Tongue (tissue), 3 donors: ENCODE measurements at places on chromosomes 3 and 15.

GRCh38 chr15:71357967-71358366, 242.7 kb downstream of the THSD4 start:
- DNase-seq, result no peak

GRCh38 chr15:89140595-89140994, 52.3 kb downstream of the ABHD2 start:
- no peak for DNase-seq

DNA sequence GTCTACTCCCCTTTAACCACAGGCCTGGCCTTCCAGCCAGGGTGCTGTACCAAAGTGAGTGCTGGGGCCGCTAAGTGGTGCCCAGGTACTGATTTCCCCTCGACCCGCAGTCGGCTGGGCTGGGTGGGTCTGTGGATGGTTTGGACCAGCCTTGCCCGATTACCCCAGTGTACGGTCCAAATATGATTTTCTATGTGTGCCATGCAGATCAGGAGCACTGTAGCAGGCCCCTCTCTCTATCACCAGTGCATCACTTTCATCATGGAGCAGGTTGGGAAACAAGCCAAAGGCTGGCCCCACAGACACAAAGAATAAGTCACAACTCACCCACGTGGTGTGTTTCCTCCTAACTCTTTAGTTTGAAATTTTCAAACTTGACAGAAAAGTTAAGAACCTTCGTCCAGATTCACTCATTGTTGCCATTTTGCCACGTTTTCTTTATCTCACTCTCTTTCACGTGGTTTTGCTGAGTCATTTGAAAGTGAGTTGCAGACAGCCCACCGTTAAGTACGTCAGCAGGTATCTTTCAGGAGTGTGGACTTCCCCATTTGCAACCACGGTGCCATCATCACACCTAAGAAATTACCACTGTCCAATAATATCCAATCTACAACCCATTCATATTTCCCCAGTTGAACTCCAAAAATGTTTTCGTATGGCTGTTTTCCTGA, 37.0 kb downstream of the ZNF710 start:
- no peak for DNase-seq

DNA sequence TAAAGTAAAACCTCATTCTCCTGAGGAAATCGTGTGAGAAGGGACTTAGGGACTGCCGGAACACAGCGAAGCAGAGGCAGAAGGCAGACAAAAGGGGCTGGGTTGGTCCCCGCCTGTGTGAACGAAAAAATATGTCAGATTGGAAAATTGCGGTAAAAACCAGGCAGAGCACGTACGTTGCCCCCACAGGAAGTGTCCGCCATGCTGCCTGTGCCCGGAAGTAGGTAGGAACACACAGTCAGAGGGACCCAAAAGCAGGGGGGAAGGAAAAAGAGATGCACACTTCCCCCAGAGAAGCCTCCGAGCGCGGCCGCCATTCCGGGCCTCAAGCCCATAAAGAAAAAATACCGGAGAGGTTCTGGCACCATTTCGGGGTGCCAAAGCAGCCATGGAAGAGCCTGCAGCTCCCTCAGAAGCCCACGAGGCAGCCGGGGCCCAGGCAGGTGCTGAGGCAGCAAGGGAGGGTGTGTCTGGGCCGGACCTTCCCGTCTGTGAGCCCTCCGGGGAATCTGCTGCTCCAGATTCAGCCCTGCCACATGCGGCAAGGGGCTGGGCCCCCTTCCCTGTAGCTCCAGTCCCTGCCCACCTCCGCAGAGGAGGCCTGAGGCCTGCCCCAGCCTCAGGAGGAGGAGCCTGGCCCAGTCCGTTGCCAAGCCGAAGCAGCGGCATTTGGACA, at the start of gene MKRN3:
Gene MKRN3, plus strand, starts transcription at position 280 of the 676 bp plus-strand sequence. Its CDS starts 109 bp downstream, at position 389.
- peak; percentile 70 for DNase-seq

DNA sequence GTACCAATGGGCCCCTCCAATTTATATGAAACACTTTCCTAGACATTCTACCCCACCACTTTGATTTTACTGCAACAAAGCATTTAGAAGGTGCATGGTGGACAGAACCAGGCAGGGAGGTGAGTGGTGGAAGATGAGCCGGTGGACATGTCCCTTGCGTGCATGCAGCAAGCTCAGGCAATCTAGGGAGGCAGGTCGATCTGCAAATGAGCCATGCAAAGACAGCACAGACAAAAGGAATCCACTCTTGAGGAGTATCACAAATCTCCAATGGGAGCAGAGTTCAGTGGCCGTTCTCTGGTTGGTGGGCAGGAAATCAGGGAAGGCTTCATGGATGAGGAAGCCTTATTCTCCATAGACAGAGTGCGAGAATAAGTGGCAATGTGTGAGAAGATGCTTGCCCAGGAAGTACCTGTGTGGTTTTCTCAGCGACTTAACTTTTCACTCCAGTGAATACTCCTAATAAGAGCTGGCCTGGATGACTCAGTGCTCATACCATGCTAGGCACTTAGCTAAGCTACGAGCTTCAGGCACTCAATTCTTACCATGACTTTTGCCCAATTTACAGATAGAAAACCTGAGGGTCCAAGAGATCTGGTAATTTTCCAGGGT, 152.5 kb downstream of the FOXP1 start:
- no peak for DNase-seq

- no peak for DNase-seq
Measured at GRCh38 chr3:195458316-195458717, 15.5 kb upstream of the ACAP2 start.

GRCh38 chr3:44056446-44057240, 185.0 kb upstream of the TOPAZ1 start:
- DNase-seq, result no peak

GRCh38 chr3:149947231-149947630, 23.5 kb downstream of the PFN2 start:
- no peak for DNase-seq

DNA sequence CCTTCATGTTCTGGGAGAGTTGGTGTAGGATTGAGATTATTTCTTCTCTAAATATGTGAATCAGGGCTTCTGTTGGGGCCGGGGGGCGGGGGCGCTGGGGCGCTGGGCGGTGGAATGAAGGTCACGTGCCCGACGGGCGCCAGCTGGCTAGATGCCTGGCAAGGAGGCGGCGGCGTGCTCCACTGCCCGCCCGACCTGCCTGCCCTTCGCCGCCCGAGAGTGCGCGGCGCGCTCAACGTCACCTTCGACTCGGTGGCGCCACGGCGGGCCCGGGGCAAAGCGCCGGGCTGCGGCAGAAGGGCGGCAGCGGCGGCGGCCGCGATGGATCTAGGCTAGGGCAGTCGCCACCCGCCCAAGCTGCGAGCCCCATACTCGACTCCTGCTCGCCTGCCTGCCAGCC, 47.0 kb upstream of the LHFPL4 start:
- peak; percentile 50 for DNase-seq

- DNase-seq, result no peak
Measured at GRCh38 chr3:36678216-36679013, 85.9 kb downstream of the DCLK3 start.

- DNase-seq, result no peak
Measured at GRCh38 chr3:22045882-22046281, 294.9 kb upstream of the ZNF385D start.

DNA sequence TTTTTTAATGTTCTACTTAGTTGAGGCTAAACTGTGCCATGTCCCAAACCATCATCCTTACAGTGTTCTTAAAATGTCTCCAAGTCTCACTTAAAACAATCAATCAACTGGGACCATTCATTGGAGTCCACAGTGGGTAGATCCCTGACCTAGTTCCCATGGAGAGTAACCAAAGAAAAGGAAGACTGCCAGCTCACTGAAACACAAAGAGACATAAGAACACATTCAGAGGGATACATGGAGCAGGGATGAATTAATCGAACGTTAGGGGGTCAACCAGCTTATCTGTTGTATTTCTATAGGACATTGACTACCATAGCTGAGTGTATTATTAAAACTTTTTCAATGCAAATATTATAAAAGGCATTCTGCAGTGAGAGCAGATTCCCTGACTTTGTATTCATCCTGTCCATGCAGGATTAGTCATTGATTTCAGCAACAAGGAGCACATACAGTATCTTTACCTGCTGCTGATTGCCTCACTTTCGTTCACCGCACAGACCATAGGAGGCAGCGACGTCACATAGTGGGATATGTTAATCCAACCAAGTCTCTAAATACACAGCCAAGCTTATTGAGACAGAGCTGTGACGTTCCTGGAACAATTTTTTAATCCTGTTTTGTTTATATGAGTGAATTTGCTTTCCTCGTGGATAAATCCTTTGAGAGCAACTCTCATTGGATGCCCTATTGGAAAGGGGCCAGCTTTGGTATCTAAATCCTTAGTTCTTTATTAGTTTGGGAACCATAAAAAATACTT, 364.9 kb upstream of the RBMS3 start:
- peak; percentile 70 for DNase-seq

GRCh38 chr3:148757238-148758215, 59.8 kb downstream of the AGTR1 start:
- no peak for DNase-seq

DNA sequence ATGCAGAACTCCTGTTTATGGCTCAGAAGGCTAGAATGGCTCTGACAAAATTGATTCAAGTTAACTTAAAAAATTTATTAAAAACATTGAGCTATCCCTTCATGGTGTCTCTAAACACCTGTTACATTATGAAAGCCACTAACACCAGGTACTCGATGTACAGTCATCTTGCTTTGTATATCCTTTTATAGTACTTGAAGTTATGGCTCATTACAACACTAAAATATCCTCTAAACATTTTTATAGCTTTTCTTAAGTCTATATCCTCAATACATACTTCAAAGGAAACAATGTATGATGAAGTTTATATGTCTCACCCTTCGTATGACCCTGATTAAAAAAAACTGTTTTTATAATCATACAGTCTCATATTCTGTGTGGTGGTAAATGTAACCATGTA, 38.2 kb downstream of the SLITRK3 start:
- DNase-seq, result no peak

- peak; percentile 56 for DNase-seq
Measured at GRCh38 chr15:64092864-64093626, 593 bp downstream of the CIAO2A start.

DNA sequence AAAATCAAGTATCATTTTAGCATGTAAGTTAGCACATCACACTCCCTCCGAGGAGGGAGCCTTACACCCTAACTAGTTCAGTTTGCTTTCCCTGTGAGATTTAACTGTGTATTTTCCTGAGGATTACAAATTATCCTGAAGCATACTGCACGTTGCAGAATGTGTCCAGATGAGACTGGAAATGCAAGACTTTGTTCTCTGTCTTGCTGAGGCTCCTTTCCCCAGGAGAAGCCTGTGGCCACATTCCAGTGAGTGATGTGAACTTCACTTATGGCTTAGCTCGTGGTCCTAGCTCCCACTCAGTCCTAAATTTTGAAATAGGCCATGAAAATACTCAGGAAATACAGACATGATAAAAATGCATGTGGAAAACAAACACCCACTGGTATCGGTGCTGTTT, 23.7 kb downstream of the PDZRN3 start:
- DNase-seq, result peak; percentile 63

DNA sequence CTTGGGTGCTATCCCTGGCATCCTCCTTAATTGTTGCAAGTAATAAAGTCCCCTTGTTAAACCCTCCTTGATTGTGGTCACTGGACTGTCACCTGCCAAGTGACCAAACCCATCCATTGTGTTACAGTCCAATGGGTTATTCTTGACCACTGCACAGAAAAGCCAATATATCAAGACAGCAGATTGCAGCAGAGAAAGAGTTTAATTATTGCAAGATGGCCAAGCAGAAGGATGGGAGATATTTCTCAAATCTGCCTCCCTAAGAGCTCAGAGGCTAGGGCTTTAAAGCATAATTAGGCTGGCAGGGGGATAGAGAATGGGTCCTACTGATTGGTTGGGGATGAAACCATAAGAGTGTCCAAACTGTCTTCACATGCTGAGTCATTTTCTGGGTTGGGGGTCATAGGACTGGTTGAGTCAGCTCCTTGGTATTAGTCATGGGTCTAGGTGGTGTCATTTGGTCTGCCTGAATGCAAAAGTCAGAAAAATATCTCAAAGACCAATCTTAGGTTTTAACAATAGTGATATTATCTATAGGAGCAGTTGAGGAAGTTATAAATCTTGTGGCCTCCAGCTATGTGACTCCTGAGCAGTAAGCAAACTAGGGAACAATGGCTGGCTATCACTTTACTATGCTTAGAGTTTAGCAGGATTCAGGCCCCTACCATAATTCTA, 19.1 kb upstream of the XYLB start:
- no peak for DNase-seq

DNA sequence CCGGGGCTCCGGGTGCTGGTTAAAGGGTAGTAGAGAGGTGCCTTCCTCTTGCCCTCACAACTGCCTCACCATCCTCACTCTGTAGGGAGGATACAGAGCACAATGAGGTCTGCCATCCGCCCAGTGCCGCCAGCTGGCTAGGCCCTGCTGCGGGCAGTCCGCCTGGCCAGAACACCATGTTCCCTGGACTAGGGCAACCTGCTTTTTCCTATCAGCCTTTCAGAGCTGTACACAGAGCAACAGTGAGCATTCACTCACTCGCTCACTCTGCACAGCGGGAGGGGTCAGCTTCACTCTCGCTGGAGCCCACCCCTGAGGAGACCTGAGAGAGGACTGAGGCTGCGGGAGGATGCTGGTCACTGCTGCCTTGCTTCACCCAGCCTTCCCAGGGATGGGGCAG, 218.7 kb upstream of the CHRNA7 start:
- DNase-seq, result no peak

DNA sequence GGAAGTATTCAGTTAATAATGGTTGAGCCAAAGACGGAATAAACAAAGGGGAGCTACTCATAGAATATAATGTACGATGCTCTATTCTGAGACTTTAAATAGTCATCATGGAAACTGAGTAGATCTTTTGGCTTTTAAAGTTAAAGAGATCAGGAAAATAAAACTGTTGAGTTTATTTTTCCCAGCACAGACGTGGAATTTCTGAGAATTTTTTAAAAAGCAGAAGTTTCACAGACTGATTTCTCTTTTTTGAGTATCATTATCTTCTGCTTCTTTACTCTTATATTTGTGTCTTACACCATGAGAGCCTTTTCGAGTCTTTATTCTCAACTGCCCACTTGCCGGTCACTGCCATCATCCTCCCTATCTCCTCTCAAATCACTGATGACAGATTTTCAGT, 13.2 kb downstream of the P2RY14 start:
- no peak for DNase-seq

DNA sequence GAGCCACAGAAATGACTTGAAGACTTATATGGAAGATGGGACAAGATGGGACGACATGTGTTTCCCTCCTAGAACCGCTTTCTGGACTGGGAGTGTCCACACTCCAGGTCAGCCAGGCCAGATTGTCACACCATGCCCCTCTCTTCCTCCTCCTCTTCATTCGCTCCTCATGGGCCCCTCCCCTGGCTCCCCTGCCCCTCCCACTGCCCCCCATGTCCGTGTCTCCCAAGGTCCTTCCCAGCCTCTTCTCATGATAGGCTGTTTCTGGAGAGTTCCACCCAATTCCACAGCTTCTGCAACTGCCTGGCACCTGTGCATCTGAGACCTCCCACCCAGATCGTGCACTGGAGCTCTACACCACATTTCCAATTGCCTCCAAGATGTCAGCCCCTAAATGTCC, 6.6 kb downstream of the MYO5C start:
- DNase-seq, result no peak

GRCh38 chr15:43899928-43900327, 73.1 kb downstream of the WDR76 start:
- DNase-seq, result no peak
